CD14-positive monocyte (primary cell): ENCODE measurements at places on chromosomes 16 and 17.

- no peak for DNase-seq
- H3K4me3 ChIP-seq = no peak overlapping the region
- no peak overlapping the region for H3K27ac ChIP-seq
Observed at GRCh38 chr16:72560617-72561016, 388.7 kb upstream of the PMFBP1 start.

- H3K36me3 ChIP-seq = no peaks in the 10 kb centered on the region
- no peak for DNase-seq
- no peak overlapping the region for H3K4me3 ChIP-seq
- no peaks in the 10 kb centered on the region for H3K27me3 ChIP-seq
- H3K27ac ChIP-seq = no peak overlapping the region
- no peaks in the 10 kb centered on the region for H3K4me1 ChIP-seq
Observed at GRCh38 chr16:51390877-51391276, 239.8 kb upstream of the SALL1 start.

DNA sequence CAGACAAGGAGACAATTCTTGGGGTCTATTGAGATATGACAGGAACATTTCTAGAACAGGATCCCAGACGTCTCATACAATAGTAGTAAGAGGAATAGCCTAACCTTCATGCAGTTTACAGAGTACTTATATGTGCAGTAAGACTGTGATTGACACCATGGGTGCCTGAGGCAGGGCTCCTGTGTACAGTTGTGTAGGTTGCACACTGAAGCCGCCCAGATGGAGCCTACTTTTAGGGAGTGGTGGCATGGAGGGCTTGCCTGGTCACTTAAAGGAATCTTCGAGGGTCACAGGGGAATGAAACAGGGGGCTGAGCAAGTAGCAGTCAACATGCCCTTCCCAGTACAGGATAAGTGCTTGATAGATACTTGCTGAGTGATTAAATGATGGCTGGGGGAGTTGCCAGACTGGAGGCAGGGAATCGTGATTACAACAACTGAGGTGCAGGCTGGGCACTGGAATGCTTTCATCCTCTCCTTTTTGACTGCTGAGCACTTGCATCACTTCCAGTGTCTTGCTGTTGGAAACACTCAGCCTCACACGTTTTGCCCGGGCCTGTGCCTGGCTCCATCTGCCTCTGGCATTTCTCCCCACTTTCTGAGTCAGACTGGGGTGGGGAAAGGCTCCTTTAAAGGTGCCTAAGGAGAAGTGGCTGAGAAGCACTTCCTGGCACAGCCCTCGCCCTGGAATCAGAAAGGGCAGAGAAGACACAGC lies 71.0 kb downstream of the COPRS start:
- no peaks in the 10 kb centered on the region for H3K4me1 ChIP-seq
- no peak for DNase-seq
- no peaks in the 10 kb centered on the region for H3K27me3 ChIP-seq
- H3K36me3 ChIP-seq = no peaks in the 10 kb centered on the region

DNA sequence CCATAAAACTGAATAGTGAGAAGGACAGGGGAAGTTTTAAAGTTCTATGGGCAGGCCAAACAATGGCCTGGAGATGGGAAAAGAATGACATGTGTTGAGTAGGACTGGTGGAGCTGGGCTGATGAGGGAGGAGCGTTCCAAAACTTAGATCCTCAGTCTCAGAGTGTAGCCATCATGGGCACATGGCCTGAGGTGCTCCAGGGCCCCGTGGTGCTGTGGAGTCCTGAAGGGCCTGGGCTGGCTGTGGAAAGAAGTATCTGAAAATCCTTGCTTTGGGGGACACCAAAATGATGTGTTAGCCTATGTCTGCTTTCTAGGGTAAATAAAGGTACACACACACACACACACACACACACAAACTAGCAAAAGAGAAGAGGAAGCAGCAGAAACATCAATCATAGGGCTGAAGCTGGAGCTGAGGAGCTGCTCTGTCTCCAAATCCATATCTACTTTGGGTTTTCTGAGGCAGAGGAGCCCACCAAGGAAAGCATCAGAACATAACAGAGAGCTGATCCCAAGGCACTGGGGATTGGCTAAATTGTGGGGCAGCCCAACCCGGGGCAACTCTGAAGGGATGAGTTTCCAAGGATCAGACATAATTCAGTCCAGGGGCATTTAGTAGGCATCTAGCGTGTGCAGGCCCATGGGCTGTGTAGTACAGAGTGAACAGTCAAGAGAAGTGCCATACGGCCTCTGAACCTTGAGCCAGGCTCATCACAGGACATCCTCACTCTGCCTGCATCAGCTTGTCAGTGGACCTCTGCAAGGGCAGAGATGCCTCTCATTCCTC lies 85.2 kb downstream of the C16orf78 start:
- no peaks in the 10 kb centered on the region for H3K27me3 ChIP-seq
- no peak for DNase-seq
- H3K4me3 ChIP-seq = no peak overlapping the region
- H3K4me1 ChIP-seq = no peaks in the 10 kb centered on the region
- H3K36me3 ChIP-seq = no peaks in the 10 kb centered on the region
- H3K27ac ChIP-seq = no peak overlapping the region

DNA sequence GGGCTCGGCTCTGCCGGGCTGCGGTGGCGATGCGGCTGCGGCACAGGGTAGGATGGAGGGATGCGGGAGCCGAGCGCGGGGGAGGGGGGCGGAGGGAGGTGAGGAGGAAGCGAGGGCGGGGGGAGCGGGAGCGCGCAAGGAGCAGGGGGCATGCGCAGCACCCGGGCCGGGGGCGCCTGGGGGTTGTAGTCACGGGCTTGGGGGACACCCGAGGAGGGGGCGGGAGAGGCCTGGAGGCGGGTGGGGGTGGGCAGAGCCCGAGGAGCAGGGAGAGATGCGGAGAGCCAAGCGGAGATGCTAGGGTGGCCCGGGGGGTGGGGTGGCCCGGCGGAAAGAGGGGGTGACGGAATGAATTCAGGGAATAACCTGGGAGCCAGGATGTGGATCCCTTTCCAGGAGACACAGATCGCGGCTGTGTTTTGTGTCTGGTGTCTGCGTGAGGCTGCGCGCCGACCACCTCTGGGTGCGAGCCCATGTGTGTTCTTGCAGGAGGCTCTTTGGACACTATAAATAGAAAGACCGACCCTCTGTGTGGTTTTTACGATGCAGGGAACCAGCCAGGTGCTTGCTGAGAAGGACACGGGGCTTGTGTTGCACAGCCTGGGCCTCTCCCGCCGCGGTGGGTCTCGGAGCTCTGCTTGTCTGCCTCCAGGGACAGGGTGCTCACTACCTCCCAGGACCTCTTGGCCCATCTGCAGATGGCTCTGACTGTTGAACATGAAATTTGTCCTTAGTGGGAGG lies at the start of gene STX1B:
TSS of gene STX1B (minus strand) at position 54 of the 741 bp plus-strand sequence. CDS start 242 bp downstream, outside the sequence.
- no peak within 1 kb of the TSS for H3K27ac ChIP-seq
- no peak for DNase-seq
- H3K4me3 ChIP-seq = no peak within 1 kb of the TSS
- no peaks in the 10 kb centered on the region for H3K36me3 ChIP-seq
- no peaks in the 10 kb centered on the region for H3K4me1 ChIP-seq
- H3K27me3 ChIP-seq = peaks cover 10% of the 10 kb centered on the region

GRCh38 chr17:55261311-55261710 lies 3.4 kb upstream of the HLF start:
- H3K27me3 ChIP-seq = peaks cover 40% of the 10 kb centered on the region
- no peak overlapping the region for H3K27ac ChIP-seq

DNA sequence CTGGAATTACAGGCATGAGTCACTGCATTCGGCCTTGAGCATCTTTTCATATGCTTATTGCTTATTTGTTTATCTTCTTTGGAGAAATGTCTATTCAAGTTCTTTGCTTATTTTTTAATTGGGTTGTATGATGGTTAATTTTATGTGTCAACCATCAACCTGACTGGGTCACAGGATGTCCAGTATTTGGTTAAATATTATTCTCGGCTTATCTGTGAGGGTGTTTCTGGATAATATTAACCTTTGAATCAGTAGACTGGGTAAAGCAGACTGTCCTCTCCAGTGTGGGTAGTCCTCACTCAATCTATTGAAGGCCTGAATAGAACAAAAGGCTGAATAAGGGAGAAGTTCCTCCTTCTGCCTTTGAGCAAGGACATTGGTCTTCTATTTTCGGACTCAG lies 142.0 kb downstream of the SSH2 start:
- no peak for DNase-seq
- H3K4me1 ChIP-seq = peaks cover 27% of the 10 kb centered on the region
- H3K4me3 ChIP-seq = no peak overlapping the region
- no peak overlapping the region for H3K27ac ChIP-seq
- peaks cover 3% of the 10 kb centered on the region for H3K36me3 ChIP-seq
- no peaks in the 10 kb centered on the region for H3K27me3 ChIP-seq
